ENCODE measurements at places on chromosomes 6 and 20.

GRCh38 chr6:110043366-110043994 is 65.4 kb downstream of the GPR6 start:
- no peak for DNase-seq

DNA sequence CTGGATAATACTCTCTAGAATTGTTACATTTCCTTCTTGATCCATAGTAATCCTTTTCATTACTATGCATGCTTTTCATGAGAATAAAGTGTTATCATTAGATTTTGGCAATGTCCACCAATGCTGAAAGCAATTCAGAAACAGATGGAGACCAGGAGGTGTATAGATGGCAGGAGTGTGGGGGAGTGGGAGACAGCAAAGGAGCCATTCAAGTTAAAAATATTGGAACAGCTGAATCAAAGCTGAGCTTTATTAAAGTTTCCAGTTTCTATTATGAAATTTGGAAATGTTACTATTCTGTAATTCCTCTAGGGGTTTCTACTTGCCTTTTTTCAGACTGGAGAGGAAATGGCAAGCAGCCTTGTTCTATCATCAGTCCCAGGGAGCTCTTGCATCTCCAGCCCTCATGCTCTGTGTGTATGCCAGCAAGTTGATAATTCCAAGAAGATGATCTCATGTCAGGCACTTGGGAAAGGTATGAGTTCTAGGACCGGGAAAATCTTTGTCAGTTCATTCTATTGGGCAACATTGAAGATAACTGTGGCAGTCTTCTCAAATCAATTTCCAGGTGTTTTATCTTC is 228.0 kb downstream of the CD109 start:
- no peak for DNase-seq

DNA sequence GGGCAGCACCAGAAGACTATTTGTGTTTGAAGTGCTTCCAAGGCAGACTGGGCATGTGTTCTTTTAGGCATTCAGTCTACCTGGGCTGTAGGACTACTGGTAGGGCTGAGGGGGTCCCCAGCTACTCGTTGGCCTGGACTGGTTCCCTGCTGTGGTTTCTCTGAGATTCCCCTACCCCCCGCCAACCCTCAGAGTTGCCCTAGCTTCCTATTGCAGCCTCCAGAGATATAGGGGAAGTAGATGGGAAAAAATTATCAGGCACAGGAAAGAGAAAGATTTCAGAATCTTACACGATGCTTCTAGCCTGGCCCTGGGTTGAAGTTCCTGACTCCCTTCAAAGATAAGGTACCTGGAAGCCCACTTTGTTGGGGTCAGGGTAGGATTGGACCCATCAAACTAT is 22.5 kb downstream of the BRPF3 start:
- no peak for DNase-seq

- DNase-seq, result no peak
Observed at GRCh38 chr6:159595173-159595572, 97.9 kb downstream of the SOD2 start.

DNA sequence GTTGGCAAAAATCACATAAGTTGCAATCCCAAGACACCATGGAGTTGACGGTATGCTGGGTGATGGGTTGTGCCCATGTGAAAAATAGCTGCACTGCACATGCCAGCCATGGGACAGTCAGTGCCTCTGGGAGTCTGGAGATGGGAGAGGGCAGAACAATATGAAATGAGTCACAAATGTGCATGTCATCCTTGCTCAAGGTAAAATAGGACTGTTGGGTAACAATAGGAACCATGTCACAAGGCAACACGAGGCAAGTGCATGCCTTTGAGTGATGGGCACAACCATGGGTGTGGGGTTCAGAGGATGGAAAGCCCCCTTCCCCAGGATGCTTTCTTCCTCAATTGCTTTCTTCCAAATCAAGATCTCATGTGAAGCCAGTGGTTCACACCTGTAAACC is 70.5 kb upstream of the PIM1 start:
- no peak for DNase-seq

- no peak for DNase-seq
Observed at GRCh38 chr20:38927902-38928578, 1.8 kb downstream of the FAM83D start.

DNA sequence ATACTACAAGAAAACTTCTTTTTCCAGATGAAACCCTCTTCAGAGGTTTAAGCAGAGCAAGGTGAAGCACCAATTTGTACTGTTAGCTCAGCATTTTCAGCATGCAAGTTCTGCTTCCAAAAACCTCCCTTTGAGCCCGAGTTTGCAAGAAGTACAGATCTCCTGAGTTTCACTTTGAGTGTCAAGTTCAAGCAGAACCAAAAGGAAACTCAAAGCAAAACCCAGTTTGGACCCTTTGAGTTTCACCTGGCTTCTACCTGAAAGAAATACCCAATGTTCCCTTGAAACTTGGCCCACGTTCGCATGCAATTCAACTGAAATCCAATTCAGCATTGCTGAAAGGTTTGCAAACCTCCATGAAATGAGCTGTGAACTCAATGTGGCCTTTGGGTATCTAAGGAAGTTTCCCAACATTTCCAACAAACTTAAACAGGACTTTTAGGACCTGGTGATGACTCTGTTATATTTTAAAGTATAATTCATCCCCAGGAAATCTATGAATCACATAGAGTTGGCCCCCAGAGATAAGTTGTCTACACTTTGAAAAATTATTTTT is 62.9 kb upstream of the HBS1L start:
- DNase-seq, result no peak

GRCh38 chr20:59752704-59753460 is 148.5 kb downstream of the PHACTR3 start:
- DNase-seq, result no peak

DNA sequence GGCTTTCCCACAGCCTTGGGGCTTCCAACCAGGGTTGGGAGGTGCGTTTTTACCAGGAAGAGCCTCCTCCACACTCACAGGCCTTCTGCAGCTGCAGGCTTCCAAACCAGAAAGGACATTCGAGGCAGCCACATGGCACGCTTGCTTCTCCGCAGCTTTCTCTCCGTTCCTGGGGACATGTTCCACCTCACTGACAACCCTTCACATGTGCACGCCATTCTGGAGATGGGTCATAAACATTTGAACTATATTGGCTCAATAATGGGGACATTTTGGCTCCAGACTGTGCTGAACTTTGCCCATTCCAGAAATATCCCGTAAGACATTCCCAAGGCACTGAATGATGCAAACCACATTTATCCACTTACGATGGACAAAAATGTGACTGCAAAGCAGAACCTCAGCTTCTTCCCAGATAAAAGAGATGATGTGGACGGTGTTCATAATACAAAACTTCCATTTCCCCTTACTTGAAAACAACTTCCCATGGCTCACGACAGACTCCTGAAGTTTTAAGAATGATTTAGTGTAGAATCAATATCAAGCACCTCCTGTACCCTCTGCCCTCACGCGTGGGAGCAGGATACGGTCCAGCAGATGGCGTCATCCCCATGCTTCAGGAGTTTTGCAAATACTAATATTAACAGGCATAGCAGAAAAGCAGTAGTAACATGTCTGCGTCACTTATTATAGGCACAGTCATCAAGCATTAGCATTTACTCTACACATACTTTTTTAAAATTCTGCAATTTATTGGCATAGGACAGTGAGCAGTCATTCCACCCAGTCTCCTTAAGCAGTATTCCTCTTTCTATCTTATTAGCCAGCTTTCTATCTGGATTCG is 25.4 kb upstream of the FOXF2 start:
- no peak for DNase-seq

DNA sequence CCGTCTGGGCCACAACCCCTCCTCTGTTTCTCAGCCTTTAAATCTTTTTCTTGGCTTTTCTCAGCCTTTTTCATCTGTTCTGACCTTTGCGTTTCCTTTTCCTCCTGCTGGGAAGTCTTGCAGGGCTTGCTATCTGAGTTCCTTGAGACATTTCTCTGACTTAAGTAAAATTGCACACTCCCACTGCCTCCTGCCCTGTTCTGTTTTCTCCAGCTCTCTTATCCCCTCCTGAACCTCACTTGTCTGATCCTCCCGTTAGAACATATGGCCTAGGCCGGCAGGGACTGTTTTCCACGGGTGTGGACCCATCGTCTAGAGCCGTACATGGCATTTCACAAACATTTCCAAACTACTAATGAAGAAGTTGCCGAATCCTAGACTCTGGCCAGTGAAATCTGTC is 63.0 kb downstream of the ARID1B start:
- no peak for DNase-seq

DNA sequence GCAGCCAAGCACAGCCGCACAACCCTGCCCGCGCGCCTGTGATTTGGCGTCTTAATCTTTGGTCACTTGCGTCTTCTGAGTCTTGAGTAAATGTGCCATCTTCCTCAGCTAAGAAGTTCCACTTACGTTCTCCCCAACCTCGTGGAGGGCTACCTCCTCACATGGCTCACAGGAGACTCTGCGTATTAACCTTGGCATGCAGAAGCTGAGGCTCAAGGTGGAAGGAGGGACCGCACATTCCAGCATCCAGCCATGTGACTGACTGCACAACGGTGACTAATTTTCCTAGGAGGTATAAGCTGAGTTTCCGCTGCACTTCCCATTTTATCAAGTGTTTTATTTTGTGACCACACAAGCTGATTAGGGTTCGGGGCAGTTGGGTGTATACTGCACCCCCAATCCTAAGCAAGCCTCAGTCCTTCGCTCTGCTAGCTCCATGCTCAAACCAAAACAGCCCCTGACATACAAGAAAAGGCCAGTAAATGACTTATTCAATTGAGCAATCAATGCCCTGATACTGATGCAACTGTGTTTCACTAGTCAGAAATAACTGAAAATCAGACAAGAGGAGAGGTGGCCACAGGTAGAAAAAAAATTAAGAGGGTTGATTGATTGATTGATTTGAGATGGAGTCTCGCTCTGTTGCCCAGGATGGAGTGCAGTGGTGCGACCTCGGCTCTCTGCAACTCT is 7.0 kb downstream of the BEND3 start:
- no peak for DNase-seq

DNA sequence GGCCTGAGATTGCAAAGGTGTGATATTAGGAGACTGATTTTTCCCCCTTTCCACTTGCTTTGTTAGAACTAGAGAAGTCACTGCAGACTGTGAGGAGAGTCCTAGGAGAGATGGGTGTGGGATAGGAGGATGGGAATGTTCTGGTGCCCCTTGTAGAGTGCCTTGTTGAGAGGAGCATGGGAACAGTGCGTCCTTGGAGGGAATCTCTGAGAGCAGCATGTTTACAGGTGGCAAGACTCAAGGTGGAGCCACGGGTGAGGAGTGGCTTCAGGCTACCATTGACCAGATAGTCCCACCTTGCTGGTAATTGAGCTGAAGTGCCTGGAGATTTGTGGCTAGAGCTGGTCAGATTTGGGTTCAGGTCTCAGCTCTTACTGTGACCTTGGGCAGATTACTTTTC is 6.0 kb downstream of the PLCG1 start:
- no peak for DNase-seq

DNA sequence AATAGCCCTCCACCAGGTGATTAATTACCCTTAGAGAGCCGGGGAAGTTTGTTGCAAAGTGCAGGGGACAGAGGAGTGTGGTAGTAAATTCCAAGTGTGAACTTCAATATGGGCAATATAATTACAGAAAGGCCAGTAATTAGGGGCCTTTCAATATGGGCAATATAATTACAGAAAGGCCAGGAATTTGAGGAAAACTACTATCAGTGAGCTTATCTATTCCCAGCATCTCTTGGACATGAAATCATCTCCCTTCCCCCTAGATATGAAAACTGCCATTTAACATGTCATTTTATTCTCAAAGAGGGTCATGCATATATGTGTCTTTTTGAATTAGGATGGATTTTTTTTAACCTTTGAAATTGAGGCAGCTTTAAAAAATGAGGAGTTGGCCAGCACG is 102.0 kb downstream of the FOXO3 start:
- no peak for DNase-seq

GRCh38 chr6:127146932-127147331 is 28.5 kb downstream of the RSPO3 start:
- DNase-seq, result no peak

All from naive thymus-derived CD4-positive, alpha-beta T cell (primary cell).